Testis (tissue), 5 donors: ENCODE measurements at places on chromosomes 3 and 15.

DNA sequence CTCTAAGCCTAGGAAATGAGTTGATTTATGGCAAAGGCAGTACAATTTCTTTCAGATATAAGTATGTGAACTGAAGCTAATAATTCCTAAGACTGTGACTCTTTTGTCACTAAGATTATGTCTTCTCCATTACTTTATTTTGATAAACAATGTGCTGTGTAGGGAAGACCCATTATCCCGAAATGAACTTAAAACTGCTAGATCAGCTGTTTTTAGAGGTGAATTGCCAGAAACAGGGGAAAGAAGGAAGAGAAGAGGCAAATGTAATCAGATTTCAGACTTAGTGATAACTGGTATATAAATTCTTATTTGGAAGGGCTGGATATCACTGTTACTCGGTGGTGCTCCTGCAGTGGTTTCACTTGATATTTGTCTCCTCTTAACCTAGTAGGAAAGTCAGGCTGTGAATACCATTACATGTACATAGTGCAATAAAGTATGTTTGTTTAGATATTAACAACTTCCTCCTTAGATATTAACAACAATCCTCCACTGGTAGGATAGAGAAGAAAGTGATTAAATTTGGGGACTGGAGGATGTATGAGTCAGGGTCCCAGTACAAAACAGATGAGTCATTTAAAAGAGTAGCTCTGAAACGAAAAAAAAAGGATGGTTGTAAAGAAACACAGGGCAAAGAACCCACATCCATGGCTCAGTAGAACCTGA is 338.5 kb upstream of the KCNH8 start:
- H3K27me3 ChIP-seq = no peaks in the 10 kb centered on the region
- DNase-seq = no peak
- no peaks in the 10 kb centered on the region for H3K4me1 ChIP-seq
- no peaks in the 10 kb centered on the region for H3K36me3 ChIP-seq
- no peak overlapping the region for H3K27ac ChIP-seq

DNA sequence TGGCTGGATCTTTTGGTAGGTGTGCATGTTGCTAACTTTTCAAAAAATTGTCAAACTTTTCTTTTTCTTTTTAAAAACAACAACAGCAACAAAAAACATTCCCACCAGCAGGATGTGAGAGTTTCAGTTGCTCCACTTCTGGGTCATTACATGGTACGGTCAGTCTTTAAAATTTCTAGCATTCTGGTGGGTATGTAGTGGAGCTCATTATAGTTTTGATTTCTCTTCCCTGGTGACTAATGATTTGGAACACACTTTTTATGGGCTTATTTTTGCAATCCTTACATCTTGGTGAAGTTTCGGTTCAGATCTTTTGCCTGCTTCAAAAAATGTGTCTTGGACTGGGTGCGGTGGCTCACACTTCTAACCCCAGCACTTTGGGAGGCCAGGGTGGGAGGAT is 19.3 kb downstream of the ATP1B3 start:
- no peaks in the 10 kb centered on the region for H3K27me3 ChIP-seq
- DNase-seq = no peak
- no peak overlapping the region for H3K27ac ChIP-seq
- H3K4me1 ChIP-seq = no peaks in the 10 kb centered on the region
- no peak overlapping the region for H3K4me3 ChIP-seq

GRCh38 chr3:181344331-181344730 is 354.8 kb upstream of the DNAJC19 start:
- DNase-seq = no peak
- H3K27me3 ChIP-seq = no peaks in the 10 kb centered on the region
- H3K4me1 ChIP-seq = peaks cover 5% of the 10 kb centered on the region
- H3K27ac ChIP-seq = no peak overlapping the region
- no peaks in the 10 kb centered on the region for H3K36me3 ChIP-seq

DNA sequence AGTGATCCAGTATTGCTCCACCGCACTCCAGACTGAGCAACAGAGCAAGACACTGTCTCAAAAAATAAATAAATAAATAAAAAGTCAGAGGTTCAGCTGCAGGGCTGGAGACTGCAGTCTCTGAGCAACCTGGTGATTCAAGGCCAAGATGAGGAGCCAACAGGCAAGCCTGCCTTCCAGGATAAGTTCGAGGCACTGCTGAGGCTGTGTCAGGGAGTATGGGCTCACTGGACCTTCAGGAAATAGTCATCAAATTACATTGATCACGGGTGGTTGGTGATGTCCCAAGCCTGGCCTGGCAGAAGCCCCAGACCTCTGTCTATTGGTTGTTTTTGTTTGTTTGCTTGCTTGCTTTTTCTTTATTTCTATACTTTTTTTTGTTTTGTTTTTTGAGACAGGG is 41.5 kb downstream of the IDH2 start:
- no peaks in the 10 kb centered on the region for H3K27me3 ChIP-seq
- no peaks in the 10 kb centered on the region for H3K36me3 ChIP-seq
- DNase-seq = no peak
- H3K4me3 ChIP-seq = no peak overlapping the region
- no peak overlapping the region for H3K27ac ChIP-seq

DNA sequence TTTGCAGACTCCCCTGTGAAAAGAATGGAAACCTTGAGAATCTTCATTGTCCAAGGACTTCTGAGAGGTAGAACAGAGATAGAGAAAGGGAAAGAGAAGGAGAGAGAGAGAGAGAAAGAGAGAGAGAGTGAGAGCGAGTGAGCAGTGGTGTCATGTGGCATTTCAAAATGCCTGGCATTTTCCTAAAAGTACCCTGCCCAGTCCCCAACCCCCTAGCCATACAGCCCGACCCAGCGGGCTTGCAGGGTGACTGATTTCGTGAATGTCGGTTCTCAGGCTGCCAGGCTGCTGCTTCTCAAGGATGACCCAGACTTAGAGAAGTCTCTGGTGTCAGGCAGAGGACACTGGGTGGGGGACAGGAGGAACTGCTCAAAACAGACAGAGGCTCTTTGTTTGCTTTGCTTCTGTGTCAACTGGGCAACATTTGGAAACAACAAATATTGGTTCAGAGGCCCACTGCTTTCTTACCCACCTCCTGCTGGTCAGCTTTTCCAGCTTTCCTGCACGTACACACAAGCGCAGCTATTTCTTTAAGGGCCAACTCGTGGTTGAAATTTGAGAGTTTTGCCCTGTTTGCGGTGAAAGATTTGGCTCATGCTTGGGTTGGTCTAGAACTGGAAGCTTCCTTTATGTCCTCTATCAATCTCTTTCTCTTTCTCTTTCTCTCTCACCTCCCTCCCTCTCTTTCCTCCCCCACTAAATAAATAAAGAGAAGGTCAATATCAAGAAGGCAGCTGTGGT is 3.7 kb upstream of the TF start:
- H3K27me3 ChIP-seq = no peaks in the 10 kb centered on the region
- peak; percentile 41 for DNase-seq
- H3K27ac ChIP-seq = peak overlapping the region; percentile 41
- no peaks in the 10 kb centered on the region for H3K4me1 ChIP-seq
- no peaks in the 10 kb centered on the region for H3K36me3 ChIP-seq

GRCh38 chr3:32755761-32756160 is 62.0 kb upstream of the TRIM71 start:
- no peak overlapping the region for H3K4me3 ChIP-seq
- DNase-seq = no peak
- H3K27me3 ChIP-seq = no peaks in the 10 kb centered on the region
- no peaks in the 10 kb centered on the region for H3K4me1 ChIP-seq

DNA sequence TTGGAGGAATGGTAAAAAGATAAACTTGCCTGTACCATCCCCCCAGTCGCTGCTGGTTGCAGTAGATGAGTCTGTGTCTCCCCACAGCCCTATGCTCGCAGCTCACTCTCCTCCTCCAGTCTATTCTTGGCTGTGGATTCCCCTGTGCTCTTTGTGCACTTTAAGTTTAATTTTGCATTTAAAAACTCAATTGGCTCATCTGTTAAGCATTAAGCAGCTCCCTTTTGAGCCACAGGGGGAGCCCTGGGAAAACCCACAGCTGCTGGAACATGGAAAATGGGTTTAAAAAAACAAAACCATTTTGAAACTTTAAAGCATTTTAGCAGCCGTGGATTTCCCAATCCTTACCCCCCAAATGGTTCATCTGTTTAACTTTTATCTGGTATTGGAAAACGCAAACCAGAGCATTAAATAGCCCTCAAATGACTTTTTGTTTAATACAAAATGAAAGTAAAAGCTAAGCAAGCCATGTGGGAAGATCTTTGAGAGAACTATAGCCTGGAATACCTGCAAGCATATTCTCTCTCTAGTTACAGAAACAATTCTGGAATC is 536.9 kb downstream of the ZIC1 start:
- H3K36me3 ChIP-seq = no peaks in the 10 kb centered on the region
- no peaks in the 10 kb centered on the region for H3K4me1 ChIP-seq
- DNase-seq = peak; percentile 32
- no peak overlapping the region for H3K4me3 ChIP-seq
- no peaks in the 10 kb centered on the region for H3K27me3 ChIP-seq
- H3K27ac ChIP-seq = no peak overlapping the region

DNA sequence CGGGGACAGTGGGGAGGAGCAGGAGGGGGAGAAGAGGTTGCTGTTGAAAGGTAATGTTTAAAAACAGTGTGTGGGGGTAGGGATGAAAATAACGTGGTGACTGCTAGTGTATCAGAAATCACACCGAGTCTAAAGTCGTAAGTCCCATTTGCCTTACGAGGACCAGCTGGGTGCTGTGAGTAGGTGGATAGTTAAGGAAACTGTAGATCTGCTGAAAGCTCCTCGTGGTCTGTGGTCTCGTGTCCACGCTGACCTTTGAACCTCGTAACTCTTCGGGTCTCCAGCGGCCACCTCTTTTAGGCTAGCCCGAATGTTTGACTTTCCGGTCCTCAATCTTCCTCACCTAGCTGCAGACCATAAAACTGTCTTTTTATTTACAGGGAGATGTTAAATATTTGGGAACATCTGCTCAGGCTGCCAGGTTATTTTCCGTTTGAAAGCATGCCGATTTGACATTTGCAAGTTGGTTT is 29.3 kb upstream of the ST3GAL6 start:
- H3K27ac ChIP-seq = no peak overlapping the region
- peak; percentile 41 for DNase-seq
- peaks cover 6% of the 10 kb centered on the region for H3K4me1 ChIP-seq

DNA sequence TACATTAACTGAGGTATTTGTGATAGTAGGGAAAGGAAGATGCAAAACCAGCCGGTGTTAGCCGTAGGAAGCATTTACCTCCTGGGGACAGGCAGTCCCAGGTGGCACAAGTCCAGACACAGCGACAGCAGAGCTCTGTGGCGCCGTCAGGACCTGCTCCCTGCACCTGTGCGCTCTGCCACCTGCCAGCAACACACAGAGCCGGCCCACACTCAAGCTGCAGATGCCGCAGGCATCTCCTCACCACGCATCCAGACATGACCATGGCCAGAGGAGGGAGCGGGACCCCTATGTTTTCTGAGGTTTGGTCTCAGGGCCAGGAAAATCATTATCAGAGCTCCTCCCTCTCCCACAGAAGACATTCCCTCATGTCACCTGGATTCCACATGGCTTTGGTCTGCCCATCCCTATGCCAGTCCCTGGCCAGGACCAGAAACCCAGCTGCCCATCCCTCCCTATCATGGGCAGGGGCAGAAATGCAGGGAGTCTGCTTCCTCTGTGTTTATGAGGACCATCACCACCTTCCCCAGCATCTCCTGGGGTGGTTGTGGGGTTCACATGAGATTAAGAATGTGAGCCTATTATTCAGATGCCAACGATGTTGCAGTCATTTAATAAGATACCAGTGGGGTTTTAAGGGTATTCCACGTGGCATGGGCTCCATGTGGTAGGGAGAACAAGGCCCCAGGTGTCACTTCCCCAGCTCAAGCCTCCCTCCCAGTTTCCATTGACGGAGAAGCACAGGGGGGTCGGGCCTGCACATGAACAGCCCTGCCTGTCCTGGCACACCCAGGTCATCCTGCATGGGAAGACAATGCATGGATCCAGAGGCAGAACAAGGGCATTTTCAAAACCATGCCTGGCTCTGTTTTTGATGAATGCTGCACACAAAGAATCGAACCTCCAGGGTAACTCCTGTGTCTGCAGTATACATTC is 251.1 kb downstream of the OCA2 start:
- H3K4me1 ChIP-seq = no peaks in the 10 kb centered on the region
- no peak for DNase-seq
- H3K27ac ChIP-seq = no peak overlapping the region
- H3K4me3 ChIP-seq = no peak overlapping the region
- H3K27me3 ChIP-seq = no peaks in the 10 kb centered on the region
- H3K36me3 ChIP-seq = no peaks in the 10 kb centered on the region

DNA sequence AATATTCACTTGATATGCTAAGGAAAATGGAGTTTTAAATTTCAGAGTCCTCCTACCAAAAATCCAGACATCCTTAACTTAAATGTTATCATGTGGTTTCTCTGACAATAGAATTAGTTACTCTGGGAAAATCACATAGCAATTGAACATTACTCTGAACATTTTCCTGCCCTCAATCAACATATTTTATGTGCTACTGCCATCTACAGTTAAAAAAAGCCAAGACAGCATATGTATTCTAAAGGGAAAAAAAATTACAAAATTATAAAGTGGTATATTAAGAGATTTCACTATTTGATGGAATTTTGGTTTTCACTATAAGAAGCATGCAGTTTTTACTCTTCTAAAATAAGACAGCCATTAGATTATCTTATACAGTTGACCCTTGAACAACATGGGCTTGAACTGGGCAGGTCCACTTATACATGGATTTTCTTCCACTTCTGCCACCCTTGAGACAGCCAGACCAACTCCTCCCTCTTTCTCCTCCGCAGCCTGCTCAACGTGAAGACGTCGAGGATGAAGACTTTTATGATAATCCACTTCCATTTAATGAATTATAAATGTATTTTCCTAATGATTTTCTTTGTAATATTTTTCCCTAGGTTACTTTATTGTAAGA is 122.3 kb downstream of the ATP1B3 start:
- no peaks in the 10 kb centered on the region for H3K4me1 ChIP-seq
- H3K27ac ChIP-seq = no peak overlapping the region
- no peak for DNase-seq
- no peak overlapping the region for H3K4me3 ChIP-seq
